ENCODE measurements at places on chromosomes 12 and 14.

GRCh38 chr12:91896286-91897024 lies 249.2 kb downstream of the BTG1 start:
- no peak for DNase-seq

DNA sequence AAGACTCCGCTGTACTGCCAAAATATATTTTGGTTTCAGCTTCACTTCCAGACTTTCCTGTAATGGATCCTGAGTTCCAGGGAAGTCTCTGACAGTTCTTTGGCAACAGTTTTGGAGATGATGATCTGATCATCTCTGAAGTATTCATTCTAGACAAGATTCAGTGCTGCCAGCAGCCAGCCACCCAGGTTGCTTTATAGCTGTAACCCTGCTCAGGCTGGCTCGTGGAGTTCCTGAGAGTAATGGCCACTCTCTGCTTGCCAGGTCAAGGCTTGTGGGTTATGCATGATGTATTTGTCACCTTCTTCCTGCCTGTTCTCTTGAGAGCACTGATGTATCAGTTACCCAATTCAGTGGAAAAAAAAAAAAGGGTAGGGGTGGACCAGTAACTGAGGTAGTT lies 124.3 kb downstream of the PPHLN1 start:
- DNase-seq, result no peak

DNA sequence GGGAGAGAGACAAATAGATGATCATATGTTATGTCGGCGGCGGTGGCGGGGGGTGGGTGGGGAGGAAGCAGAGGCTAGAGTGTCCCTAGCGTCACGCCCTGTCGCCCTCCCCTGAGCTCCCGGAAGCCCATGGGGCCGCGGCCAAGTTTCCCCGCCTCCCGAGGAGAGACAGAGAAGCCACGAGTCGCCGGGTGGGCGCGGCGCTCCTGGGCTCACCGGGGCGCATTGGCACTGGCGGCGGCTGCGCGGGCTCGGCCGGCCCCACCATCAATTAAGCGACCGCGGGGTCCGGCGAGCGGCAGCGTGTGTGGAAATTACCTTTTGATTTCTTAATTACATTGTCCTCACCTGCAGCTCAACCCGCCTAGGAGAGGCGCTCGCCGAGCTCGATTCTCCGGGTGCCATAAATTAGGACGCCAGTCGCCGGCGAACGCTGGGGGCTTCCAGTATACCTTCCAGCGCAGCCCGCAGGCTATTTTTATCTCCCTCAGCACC lies 119.9 kb upstream of the LHX5 start:
- DNase-seq, result peak; percentile 31

- no peak for DNase-seq
Measured at GRCh38 chr12:20105943-20106342, 262.4 kb upstream of the PDE3A start.

DNA sequence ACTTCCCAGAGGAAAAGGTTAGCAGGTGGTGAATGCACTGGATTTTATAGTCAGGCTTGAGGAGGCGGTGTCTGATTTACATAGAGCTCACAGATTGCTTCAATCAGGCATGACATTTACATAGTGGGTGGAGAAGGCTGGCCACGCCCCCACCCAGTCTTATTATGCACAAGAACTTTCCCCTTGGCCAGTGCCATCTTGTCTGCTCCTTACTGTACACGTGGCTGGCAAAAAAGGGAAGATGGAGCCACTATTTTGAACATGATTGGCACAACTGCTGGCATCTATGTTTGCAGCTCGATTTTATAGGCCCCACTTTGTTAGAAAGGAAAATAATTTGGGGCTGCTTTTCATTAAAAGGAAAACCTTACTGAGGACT lies 10.9 kb upstream of the LGMN start:
- no peak for DNase-seq

DNA sequence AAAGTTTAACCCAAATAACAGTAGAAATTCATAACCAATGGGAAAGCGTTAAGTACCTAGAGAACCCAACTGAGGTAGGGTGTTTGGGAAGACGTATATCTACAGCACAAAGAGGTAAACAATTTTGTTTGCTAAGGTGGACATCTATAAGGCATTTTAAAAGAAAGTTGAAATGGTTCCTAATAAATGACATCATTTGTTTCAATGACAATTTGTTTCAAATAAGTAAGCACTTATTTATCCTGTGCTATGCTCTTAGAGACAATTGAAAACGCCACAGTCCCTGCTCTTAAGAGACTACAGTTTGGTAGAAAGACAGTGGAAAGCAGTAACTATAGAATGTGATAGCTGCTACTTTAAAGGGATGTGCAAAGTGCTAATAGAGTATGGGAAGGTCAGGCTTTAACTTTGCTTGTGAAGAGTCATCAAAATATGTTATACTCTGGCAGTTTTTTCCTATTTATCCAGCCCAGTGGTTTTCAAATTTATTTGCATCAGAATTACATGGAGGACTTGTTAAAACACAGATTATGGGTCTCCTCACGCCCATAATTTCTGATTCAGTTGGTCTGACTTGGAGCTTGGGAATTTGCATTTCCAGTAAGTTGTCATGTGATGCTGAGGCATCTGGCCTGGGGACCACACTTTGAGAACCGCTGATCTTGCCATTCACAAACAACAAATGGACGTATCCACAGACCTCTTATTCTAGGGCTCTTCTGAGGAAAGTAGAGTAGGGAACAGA lies 19.6 kb upstream of the SMCO2 start:
- no peak for DNase-seq

DNA sequence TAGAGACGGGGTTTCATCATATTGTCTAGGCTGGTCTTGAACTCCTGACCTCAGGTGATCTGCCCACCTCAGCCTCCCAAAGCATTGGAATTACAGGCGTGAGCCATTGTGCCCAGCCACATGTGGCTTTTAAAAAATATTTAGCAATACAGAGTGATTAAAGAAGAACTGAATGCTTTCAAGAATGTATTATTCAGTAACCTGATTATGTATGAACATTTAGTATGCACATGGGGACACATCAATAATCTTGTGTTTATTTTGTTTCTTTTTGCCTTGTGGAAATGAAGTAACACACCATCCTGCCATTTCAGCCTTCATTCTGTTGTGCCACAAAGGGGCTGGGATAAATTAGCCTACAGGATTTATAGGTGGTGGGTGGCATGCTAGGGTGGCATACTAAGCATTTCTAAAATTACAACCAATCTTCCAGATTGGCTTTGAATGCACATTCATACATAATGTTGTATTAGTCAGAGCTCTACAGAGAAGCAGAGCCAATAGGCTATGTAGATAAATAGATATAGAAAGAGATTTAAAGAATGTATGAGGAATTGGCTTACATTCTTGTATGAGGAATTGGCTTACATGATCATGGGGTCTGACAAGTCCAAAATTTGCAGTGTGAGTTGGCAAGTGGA lies 25.5 kb upstream of the TXNRD1 start:
- no peak for DNase-seq

DNA sequence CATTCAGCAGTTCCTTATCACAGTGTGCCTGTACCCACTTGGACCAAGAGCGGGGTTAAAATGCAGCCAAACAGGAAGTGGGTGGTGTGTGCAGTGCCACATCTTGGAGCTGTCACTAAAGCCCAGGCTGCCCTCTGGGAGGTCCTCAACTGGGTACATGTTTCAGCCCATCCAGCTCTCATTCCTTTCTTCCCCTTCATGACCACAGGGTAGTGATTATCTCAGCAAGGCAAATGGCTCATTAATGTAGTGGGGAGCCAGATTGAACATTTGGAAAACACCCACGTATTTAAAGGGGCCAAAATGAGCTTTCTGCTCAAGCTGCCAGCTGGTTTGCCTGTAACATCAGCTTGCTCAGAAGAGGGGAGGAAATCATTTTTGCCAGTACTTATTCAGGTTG lies 210.8 kb upstream of the BTG1 start:
- DNase-seq, result no peak

GRCh38 chr12:129599406-129599805 lies 304.4 kb downstream of the TMEM132D start:
- no peak for DNase-seq

- DNase-seq, result no peak
Measured at GRCh38 chr14:83975435-83975834, 1554.5 kb upstream of the FLRT2 start.

- no peak for DNase-seq
Measured at GRCh38 chr12:10705655-10706054, 17.5 kb downstream of the YBX3 start.

GRCh38 chr14:74526854-74527585 lies 33.5 kb downstream of the ISCA2 start:
- DNase-seq, result no peak

GRCh38 chr12:91574391-91574790 lies 391.8 kb upstream of the DCN start:
- no peak for DNase-seq

DNA sequence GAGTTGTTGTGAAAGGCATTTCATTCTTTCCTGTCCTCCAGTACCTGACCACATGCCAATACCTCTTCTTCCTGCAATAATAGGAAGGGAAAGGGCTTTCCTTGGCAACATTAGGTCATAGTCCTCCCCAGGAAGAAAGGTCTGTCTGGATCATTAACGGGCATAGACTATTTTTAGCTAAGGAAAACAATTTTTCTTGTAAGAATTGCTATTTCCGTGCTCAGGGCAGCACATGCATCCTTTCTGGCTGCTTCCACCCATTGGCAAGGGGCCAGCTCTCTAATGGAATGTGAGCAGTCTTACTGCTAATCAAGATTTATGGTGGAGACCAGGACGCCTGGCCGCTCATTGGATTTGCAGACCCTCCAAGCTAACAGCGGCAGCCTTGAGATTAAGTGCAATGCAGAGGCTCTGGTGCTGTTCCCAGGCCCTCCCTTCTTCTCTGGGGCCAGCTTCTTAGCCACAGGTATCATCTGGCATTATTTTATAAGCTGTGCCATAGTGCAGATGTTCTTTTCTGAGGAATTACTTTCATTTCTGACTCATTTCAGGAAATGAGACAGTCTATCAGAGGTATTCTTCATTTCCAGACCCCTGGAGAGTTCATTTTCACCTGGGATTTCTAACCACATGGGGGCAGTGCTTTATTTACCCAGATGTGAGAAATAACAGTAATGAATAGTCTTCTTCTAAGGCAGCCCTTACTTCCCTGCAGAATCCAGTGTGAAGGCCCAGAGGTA lies 52.9 kb downstream of the ANO6 start:
- DNase-seq, result no peak

- no peak for DNase-seq
Measured at GRCh38 chr14:46323404-46323762, 328.2 kb downstream of the RPL10L start.

- no peak for DNase-seq
Measured at GRCh38 chr14:68813318-68813838, 20.5 kb upstream of the ZFP36L1 start.

DNA sequence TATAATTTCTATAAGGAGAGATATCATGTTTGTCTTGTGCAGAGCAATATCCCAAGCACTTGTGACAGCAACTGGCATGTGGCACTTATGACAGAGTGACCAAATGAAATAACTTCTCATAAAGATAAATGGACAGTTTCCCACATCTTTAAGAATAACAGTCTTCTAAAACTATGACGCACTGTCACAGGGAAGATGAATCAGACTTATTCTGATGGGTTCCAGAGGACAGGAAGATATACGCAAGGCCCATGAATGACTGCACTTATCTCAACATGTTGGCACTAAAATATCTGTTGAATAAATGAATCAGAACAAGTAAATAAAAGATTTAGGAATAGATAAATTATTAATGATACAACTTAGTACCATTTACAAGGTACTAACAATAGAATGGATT lies 465.8 kb upstream of the SYT1 start:
- DNase-seq, result no peak

DNA sequence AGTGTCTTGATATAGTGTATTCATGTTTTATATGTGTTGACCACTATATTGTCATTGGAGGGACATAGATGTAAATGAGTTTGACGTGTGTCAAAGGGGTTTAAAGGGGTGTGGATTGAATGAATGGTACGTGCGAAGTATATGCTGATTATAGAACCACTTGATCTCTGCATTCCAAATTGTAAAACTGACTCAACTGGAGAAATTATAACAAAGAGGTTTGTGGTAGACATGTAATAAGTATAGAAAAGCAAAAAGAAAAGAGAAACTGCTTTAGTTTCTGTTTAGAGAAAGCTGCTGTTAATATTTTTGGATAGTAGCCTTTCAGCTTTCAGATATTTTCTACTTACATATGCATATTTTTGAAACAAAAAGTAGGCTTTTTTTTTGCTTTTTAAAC lies 8.9 kb upstream of the MYRFL start:
- no peak for DNase-seq

DNA sequence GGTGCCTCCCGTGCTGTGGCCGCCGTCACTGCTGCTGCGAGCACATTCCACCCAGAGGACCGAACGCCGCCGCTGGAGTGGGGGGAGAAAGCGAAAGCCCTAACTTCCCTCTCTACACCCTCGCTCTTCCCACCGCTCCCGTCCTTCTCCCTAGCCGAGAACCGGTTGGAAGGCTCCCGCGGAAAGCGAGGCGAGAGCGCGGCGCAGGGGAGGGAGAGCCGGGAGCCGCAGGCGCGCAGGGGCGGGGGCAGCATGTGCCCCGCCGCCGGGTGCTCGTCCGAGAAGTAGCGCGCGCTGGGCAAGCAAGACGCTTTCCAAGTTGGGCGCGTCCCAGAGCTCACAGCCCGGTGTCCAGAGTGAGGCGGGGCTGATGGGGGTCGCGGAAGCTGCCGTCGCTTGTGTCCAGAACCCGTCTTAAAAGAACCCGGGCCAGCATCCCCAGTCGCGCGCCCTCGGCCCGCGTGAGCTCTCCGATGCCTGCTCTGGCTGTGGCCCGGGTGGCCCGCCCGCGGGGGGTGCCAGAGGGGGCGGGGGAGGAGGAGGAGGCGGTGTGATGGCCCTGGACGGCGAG lies at the start of gene TRHDE:
TSS of gene TRHDE (plus strand) at position 280 of the 571 bp plus-strand sequence. CDS start at position 554, 274 bp downstream.
- DNase-seq, result peak; percentile 5

DNA sequence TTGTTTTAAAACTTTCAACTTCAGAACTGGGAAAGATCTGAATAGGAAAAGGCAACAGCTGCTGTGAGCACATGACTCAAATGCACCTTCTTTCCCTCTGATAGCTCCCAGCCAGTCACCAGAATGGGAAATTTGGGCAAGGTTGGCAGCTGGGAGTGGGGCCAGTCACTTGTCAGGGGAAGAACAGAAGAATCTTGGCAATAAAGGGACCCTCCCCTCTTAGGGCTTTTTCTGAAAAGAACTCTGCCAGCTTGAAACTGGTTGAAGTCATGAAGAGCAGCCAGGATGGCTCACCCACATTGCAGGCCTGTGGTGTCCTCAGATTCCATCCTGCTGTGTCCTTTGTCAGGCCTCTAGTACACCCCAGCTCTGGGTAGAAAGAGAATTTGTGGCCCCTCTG lies 10.3 kb upstream of the RIC8B start:
- no peak for DNase-seq

DNA sequence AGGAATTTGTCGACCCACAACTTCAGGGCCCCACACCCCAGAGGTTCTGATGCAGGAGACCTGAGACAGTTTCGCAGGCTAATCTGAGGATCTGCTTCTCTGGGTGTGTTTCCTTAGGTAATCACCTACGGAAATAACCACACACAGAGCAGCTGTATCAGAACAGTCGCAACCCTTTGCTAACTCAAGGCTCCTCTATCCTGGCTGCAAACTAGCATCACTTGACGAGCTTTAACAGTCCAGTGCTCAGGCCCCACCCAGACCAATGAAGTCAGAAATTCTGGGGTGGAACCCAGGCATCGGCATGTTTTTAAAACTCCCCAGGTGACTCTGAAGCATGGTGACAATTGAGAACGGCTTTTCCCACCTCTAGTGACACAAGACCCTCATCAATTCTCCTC lies 20.7 kb downstream of the SLC7A7 start:
- DNase-seq, result no peak

Measured in GM12892 (cell line).